ENCODE measurements at places on chromosomes 1 and 21.

- no peak overlapping the region for H3K4me3 ChIP-seq
- no peak for DNase-seq
- no peaks in the 10 kb centered on the region for H3K27me3 ChIP-seq
- no peaks in the 10 kb centered on the region for H3K36me3 ChIP-seq
- no peak overlapping the region for H3K27ac ChIP-seq
Measured at GRCh38 chr1:162710345-162710744, 78.1 kb downstream of the DDR2 start.

DNA sequence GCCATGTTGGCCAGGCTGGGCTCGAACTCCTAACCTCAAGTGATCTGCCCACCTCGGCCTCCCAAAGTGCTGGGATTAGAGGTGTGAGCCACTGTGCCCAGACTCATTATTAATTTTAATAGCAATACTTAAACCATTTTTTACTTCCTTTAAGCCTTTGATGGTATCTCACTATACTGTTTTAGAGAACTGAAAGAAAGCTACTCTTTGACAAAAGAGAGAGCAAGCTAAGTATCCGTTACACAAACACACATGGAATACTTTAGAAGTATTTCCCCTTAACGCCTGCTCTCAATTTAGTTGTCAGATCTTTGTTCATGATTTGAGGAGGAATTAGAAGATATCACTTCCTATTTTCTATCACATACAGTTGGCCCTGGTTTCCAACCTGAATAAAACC, 189.4 kb downstream of the COP1 start:
- no peaks in the 10 kb centered on the region for H3K4me1 ChIP-seq
- DNase-seq, result no peak
- H3K4me3 ChIP-seq, result no peak overlapping the region
- H3K27me3 ChIP-seq, result no peaks in the 10 kb centered on the region
- peaks cover 8% of the 10 kb centered on the region for H3K36me3 ChIP-seq

GRCh38 chr1:227002531-227003049, 62.5 kb downstream of the COQ8A start:
- no peak overlapping the region for H3K27ac ChIP-seq
- no peaks in the 10 kb centered on the region for H3K36me3 ChIP-seq
- H3K4me3 ChIP-seq, result no peak overlapping the region
- no peaks in the 10 kb centered on the region for H3K4me1 ChIP-seq
- no peaks in the 10 kb centered on the region for H3K27me3 ChIP-seq
- DNase-seq, result no peak

GRCh38 chr1:31663622-31664452, 19.2 kb upstream of the PEF1 start:
- H3K36me3 ChIP-seq, result no peaks in the 10 kb centered on the region

- no peaks in the 10 kb centered on the region for H3K4me1 ChIP-seq
- H3K27me3 ChIP-seq, result no peaks in the 10 kb centered on the region
- H3K27ac ChIP-seq, result no peak overlapping the region
- no peaks in the 10 kb centered on the region for H3K36me3 ChIP-seq
Measured at GRCh38 chr1:199546323-199546722, 481.2 kb upstream of the NR5A2 start.

DNA sequence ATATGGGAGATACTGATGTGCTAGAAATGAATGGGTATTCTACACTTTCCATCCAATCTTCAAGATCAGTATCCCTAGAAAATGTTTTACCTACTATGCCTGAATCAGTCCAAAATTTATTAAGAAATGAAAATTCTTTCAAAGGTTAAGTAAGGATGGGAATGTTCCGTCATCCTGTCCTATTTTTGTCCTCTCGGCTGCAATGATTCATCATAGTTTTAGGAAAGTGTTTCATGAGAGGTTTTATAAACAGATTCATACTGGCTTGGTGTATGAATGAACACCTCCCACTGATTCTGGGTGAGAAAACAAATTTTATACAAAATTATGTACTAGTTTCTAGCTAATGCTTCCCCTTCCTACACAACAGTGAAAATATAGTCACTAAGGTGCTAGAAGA, 504.6 kb upstream of the NR5A2 start:
- no peak overlapping the region for H3K27ac ChIP-seq
- no peak for DNase-seq
- H3K27me3 ChIP-seq, result no peaks in the 10 kb centered on the region
- no peaks in the 10 kb centered on the region for H3K36me3 ChIP-seq
- no peak overlapping the region for H3K4me3 ChIP-seq

DNA sequence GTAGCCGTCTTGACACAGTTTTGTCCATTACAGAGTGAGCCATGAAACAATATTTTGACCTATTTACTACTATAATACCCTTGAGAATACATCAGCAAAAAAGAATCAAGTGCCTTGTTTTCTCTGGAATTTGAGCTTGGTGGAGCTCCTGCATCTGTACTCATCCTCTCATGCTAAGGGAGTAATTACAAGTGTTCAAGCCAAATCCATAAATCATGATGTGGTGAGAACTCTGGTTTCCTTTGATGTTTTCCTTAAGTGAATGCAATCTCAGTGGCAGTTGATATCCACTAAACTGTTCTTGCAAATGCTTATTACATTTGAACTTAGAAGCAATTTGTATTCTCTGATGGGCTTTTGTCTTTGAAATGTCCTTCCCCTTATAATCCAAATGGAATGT, 824.6 kb upstream of the TMPRSS15 start:
- no peak overlapping the region for H3K27ac ChIP-seq
- H3K27me3 ChIP-seq, result no peaks in the 10 kb centered on the region
- H3K36me3 ChIP-seq, result no peaks in the 10 kb centered on the region
- H3K4me1 ChIP-seq, result no peaks in the 10 kb centered on the region
- DNase-seq, result no peak

- DNase-seq, result no peak
- no peak overlapping the region for H3K27ac ChIP-seq
- H3K36me3 ChIP-seq, result no peaks in the 10 kb centered on the region
- H3K4me1 ChIP-seq, result peaks cover 4% of the 10 kb centered on the region
- H3K4me3 ChIP-seq, result no peak overlapping the region
- no peaks in the 10 kb centered on the region for H3K27me3 ChIP-seq
Measured at GRCh38 chr1:39787468-39787867, 1.2 kb downstream of the BMP8B start.

DNA sequence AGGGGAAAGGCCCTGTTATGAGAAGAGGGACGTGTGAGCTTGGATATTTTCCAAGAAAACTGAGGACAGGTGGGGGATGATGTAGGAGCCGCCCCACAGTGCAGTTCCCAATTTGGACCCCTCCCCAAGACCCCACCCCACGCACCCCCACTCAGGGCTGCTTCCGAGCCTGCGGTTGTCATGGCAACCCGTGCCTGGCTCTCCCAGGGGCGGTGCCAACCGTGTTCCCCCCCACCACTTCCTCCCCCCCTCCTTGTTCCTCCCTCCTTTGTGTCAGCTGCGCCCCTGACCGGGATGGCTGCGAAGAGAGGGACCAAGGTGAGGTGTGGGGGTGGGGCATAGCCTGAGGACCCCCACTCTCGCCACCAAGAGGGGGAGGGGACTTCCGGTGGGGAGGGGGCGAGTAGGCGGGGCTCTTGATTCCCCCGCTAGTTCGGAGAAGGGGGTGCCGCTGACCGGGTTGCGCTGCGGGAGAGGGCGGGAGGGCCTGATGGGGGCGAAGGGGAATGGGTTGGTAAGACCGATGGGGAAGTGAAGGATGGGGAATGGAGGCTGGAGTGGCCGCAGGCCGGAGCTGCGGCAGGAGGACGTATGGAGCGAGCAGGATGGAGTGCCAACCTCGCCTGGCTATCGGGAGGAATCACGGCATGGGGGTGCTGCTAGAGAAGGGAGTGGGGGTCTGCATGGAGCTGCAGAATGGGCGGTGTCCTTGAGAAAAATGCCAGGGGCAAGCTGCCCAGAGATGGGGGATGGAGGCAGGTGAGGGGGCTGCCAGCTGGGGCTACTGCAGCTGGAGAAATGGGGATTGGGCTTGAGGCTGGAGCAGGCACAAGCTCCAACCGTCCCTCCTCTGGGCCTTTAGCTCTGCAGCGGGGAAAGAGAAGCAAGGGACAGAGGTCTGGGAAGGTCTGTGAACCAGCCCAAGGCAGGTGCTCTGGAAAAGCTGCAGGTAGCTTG, 953 bp downstream of the TRIM46 start:
- no peaks in the 10 kb centered on the region for H3K27me3 ChIP-seq
- peaks cover 32% of the 10 kb centered on the region for H3K4me1 ChIP-seq
- peaks cover 20% of the 10 kb centered on the region for H3K36me3 ChIP-seq
- DNase-seq, result peak; percentile 33
- H3K27ac ChIP-seq, result peak overlapping the region; percentile 91
- H3K4me3 ChIP-seq, result peak overlapping the region; percentile 84

DNA sequence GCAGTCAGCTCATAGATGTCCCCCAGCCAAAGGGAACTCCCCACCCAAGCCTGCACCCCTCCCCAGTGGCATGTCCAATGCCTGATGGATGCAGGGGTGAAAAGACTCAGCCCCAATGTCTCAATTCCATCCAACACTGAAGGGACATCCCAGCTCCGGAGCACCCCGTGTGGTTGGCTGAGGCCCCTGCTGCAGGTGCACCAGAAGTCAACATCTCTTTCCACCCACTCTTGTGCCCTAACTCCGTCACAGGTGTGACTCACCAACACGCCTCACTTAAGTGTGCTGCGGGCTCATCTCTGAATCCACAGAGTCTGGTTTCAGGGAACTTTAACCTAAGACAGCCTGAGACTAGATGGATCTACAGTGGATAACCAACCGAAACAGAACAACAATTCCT, 40.9 kb upstream of the ZBTB18 start:
- no peak for DNase-seq
- no peak overlapping the region for H3K27ac ChIP-seq
- no peaks in the 10 kb centered on the region for H3K36me3 ChIP-seq
- H3K4me3 ChIP-seq, result no peak overlapping the region
- no peaks in the 10 kb centered on the region for H3K27me3 ChIP-seq
- H3K4me1 ChIP-seq, result no peaks in the 10 kb centered on the region

DNA sequence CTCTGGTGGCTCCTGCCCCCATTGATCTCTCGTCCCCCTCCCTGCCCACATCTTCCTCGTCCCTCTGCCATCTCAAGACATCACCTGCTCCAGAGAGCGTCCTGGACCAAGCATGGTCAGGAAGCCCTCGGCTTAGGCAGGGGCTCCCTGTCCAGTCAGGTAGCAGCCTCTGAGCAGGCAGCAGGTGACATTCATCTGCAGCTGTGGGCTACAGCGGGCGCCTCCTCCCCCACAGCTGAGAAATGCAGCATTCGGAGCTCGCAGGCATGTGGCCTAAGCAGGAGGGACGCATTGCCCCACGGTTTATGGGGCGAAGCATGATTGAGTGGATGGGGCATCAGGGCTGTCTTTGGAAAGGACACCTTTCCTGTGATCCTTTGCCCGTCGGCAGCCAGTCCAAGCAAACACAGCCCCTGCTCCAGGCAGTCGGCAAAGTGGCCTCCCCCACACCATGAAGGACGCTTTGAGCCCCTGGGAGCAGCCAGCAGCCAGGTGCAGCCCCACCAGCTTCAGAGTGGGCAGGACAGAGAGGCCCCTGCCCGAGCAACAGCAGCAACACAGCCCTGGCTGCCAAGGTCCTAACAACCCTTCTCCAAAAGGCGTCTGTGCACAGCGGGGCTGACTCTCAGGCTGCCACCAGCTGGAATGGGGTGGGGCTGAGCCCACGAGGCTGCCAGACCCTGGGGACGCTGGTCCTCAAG, 234.1 kb upstream of the VAMP3 start:
- no peaks in the 10 kb centered on the region for H3K4me1 ChIP-seq
- H3K27ac ChIP-seq, result no peak overlapping the region
- H3K27me3 ChIP-seq, result no peaks in the 10 kb centered on the region
- no peak for DNase-seq

DNA sequence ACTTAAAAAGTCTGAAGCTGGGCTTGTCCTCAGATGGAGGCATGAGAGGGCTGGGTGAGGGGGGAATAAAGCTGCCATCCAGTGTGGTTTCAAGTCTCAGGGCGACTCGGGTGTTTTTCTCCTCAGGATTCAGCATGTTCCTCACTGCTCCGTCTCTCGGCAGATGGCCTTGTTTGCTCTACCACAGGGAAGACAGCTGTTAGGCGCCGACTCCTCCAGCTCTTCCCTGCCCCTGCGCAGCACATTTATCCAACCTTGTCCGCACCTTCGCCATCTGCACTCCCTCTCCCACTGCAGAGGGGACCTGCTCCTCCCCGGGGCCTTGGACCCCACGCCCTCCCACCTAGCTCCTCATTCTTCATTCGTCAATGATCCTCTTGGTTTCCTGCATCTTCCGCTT, 16.6 kb upstream of the S100A11 start:
- H3K4me1 ChIP-seq, result peaks cover 4% of the 10 kb centered on the region
- H3K27ac ChIP-seq, result no peak overlapping the region
- DNase-seq, result no peak
- no peaks in the 10 kb centered on the region for H3K27me3 ChIP-seq
- no peaks in the 10 kb centered on the region for H3K36me3 ChIP-seq

Measured in effector memory CD4-positive, alpha-beta T cell (primary cell).